ENCODE measurements at places on chromosomes 12 and 14.

GRCh38 chr12:39966721-39967120, 139.2 kb downstream of the SLC2A13 start:
- DNase-seq = no peak

- DNase-seq = no peak
These were observed 81.3 kb upstream of the DUSP6 start for GRCh38 chr12:89433634-89434033.

GRCh38 chr14:25904446-25904845, 693.4 kb downstream of the NOVA1 start:
- DNase-seq = no peak

GRCh38 chr12:29048787-29049186, 100.3 kb upstream of the FAR2 start:
- no peak for DNase-seq

- DNase-seq = peak; percentile 39
These were observed 67.0 kb upstream of the MAX start for GRCh38 chr14:65169351-65169750.
